Activated CD8-positive, alpha-beta memory T cell treated with anti-CD3 and anti-CD28 coated beads for 4 hours (primary cell): ENCODE measurements at places on chromosomes 11 and 22.
A peak's percentile ranks its signal among the peaks of the same experiment; 100 is the strongest.

GRCh38 chr11:43944761-43945311, 2.4 kb downstream of the C11orf96 start:
- DNase-seq = peak; percentile 25

GRCh38 chr11:124551987-124552386, 8.5 kb upstream of the OR8B12 start:
- DNase-seq = no peak

DNA sequence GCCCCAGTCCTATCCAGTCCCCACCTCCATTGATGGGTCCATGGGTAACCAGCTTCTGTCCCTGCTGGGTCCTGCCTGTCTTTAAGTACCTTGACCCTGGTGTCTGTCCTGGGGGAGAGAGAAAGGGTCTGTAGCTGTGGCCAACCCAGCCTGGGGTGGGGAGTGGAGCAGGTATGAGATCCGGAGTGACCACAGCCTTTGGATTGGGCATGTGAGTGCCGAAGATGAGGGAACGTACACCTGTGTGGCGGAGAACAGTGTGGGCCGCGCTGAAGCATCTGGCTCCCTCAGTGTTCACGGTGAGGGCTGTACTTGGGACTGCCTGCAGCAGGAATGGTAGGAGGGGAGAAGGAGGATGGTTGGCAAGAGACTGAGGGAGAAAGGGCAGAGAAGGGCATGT, 5.2 kb downstream of the ROBO3 start:
- no peak for DNase-seq

GRCh38 chr22:47355388-47355725, 592.9 kb downstream of the TBC1D22A start:
- DNase-seq = no peak

- no peak for DNase-seq
These were observed 102.2 kb downstream of the MICAL3 start for GRCh38 chr22:17921871-17922821.

DNA sequence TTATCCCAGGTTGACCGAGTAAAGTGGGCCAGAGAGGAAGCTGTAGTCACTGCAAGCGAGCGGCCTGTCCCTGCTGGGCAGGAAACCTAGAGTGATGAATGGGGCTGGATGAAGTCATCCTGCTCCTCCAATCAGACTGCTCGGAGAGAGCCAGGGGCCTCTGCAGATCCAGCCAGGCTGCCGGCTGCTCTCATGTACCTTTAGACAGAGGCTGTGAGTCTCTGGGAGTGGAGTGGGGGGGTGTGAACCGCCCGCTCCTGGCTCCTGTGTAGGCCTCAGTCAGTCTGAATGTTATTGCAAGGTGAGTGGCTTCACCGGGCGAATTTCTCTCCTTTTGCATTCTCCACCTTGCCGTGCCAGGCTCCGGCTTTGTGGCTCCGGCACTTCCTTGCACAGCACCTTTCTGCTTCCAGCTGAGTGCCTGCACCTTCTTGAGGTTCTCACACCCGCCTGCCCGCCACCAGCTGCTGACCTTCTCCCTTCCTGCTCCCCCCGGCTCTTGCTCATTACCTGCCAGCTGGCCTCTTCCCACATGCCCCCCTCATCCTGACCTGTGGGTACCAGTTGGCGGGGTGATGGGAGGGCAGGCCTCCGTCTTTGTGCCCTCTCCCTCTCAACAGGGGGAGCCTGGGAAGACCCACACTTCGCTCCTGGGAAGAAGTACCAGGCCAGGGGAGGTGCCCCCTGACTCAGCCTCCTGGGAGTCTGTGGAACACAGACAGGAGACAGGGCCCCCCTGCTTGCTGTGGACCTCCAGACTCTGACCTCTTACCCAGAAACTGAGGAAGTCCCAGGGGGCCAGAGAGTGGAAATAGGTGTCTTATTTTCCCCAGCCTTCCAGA, 79.9 kb downstream of the GRAMD1B start:
- DNase-seq = no peak

DNA sequence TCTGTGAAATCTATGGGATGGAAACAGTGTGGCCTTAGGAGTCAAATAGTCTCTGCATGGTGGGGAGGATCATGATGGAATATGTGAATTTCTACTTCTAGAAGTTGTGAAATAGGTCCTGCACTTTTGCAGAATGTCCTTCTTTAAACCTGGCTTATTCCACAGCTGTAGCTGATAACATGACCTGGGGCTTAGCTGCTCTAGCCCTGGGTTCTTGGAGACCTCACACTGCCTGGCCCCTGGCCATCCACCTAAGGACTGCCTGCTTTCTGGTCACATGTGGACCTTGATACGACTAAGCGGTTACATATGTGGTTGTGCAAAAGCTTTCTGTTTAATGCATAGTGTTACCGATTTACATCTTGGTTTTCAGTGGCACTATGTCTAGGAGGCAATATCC, 88.2 kb downstream of the SWAP70 start:
- DNase-seq = no peak

DNA sequence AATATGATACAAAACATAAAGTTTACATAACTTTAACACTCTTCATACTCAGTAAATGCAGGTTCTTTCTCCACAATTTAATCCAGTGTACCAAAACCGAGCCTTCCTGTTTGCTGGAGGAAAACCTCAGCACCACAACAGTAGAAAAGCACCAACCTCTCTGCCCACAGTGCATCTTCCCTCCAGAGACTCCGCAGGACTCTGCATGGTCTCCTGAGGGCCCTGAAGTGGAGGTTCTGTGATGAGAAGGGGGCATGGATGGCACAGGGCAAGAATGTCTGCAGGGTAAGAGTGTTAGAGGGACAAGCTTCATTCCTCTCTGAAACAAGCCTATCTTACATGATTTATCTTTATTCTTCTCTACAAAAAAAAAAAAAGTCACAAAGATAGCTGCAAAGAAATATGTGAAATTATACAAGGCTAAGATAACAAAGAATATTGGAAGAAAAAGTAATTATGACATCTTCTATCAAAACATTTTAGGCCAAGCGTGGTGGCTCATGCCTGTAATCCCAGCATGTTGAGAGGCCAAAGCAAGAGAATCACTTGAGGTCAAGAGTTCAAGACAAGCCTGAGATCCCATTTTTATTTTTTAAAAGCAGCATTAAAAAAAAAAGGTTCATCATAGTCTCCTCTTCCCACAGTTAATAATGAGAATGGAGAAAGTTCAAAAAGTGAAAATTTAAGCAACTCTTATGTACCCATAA, 102.0 kb downstream of the VPREB1 start:
- no peak for DNase-seq

DNA sequence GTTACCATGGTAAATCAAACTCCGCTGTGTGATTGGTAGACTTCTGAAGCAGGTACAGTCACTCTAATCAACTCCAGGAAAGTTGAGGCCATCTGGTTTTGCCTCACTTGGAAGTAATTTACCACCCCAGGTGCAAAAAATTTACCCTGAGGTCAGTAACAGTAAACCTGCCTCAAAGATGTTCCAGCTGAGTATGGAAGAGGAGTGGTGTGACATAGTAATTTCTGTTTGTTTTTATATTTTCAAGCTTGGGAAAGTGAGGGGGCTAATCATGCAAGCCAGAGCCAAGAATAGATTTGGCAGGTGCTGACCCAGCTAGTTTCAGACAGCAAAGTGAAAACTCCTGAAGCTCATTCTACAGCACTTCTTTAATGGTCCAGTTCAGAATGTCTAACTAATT, 691.6 kb downstream of the NTM start:
- no peak for DNase-seq

DNA sequence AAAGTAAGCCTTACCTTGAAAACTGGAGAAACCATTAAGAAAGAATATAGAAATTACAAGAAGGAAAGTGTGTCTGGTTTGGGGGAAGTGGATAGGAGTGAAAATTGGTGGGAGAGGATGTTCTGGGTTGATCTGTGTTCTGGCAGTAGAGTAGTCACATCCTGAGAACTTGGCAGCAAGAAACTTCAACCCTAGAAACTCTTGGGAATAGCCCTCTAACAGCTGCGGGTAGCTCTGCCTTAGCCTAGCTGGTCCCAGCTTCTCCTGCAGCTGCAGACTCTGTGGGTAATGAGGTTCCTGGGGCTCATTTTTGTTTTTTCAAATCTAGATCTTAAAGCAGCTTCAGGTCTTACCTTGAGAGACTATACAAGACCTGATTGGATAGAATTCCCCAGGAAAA, 24.2 kb upstream of the OR6X1 start:
- DNase-seq = no peak

- peak; percentile 80 for DNase-seq
These were observed 16.5 kb upstream of the PRR5 start for GRCh38 chr22:44685384-44686056.

- DNase-seq = no peak
These were observed 189.8 kb downstream of the SOX6 start for GRCh38 chr11:16166571-16166970.

- no peak for DNase-seq
These were observed 49.7 kb upstream of the TTLL12 start for GRCh38 chr22:43236411-43237166.
